ENCODE measurements at places on chromosomes 12 and 14.

DNA sequence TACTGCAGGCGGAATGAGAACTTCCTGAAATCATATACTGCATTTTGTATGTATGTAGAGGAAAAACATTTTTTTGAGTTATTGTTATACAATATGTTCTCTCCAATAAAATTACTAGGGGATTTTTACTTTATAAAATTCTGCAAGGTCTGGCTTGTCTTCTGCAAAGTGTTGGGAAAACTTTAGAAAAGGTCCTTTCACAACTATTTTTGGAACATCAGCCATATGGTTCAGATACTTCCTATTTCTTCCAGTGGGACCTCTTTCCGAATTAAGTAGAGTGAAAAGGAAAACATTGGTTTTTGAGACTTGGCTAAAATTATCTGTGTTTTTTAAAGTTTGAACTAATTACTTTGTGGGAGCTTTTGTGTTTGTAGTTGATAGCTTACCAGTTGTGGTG is 52.7 kb downstream of the DAAM1 start:
- no peak for DNase-seq

DNA sequence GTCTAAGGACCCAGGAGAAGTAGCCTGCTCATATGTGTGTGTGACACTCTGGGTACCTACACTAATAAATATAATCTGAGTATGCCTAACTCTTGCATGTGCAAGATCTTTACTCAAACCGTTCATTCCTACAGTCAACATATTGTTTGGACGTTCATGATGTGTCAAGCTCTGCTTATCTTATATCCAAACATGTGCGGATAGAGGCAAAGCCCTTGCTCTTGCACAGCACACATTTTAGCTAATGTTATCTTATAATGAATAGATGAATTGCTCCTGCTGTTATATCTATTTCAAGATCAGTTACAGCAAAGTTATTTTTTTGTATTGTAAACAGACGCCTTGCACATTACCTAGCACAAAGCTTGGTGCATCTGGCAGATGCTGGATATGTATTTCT is 228.4 kb upstream of the FLRT2 start:
- no peak for DNase-seq

DNA sequence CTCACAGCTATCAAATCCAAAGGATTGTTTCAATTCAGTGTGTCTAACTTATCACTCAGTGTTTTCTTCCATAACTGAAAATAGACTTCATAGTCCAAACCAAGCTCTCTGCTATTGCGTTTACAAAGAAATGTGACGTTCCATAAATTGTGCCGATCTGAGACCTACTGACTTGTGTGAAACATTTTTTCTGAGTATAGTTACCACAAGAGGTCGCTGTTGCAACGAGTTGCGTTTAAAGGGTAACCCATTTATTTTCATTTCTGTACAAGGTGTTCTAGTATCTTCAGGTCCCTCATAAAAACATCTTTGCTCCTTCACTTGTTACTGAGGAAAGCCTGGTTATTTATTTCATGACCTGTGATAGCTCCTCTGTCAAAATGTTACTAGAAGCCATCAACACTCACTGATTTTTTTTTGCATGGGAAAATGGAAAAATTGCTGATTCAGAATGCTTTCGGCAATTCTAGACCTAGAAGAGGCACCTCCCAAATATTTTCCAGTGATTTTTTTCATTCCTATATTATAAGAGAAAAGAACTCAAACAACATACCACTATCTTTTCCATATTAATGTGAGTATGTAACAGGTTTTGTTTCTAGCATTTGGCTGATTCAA is 60.9 kb upstream of the OR4E1 start:
- no peak for DNase-seq

DNA sequence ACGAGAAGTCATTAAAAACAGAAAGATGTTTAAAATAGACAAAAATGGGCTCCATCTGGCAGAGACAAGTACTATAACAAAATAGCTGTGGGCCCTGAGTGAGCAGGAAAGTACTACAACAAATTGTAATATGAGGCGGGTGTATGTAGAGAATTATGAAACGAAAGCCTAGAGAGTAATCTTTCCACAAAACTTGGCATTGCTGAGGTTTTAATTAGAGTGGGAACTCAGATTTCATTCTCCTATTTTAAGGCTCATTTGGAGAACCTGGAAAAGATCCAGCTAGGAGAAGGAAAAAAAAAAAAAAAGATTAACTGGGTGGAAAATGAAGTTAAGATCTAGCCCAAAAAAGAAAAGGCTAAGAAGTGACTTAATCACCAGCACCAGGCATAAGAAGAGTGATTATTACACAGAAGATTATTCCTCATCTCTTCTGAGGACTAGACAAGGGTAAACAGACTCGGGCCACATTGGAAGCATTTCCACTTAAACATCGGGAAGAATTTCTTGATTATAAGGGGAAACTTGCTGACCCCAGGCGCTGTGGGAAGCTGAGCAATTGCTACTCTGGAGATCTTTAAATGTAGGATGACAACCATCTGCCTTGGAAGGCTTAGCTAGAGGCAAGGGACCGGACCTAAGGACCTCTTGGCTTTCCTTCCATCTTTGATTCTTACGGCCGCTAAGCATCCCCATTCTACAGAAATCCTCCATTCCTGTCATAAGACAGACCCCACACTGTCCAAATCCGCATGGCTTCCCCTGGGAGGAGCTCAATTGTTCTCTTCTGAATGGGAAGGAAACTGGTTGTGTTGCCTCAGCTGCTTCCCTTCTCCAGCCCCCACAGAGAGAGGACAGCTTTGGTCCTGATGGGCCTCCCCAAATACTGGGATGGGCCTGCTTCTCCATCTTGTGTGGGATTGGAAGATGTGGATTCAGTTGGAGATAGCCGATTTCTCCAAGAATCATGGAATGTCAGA is 40.6 kb downstream of the IGF1 start:
- no peak for DNase-seq

- no peak for DNase-seq
Measured at GRCh38 chr12:39505554-39505953, 62.6 kb upstream of the KIF21A start.

DNA sequence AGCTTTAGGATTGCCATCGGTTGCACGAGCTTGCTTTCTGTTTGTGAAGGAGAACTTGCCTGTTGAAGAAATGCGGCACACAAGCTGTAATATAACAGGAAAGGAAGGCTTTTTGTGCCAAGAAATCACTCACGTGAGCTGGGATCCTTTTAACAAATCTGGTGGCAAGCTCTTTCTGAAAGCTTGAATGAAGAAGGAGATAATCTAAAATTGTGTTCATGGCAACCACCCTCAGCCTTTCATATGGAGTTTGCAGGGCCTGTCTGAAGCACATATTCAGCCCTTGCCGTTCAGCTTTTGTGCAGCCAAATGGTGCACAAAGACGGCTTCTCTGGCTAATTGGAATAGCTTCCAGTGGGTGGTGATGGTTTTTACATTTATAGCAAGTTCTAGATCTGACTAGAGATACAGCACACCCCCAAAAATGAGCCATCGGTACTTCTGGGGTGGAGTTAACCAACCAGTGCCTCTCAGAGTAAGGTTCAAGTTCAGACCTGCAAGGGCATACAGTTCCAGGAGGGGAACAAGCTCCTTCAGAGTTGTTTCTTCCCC is 107.4 kb downstream of the AEBP2 start:
- no peak for DNase-seq

DNA sequence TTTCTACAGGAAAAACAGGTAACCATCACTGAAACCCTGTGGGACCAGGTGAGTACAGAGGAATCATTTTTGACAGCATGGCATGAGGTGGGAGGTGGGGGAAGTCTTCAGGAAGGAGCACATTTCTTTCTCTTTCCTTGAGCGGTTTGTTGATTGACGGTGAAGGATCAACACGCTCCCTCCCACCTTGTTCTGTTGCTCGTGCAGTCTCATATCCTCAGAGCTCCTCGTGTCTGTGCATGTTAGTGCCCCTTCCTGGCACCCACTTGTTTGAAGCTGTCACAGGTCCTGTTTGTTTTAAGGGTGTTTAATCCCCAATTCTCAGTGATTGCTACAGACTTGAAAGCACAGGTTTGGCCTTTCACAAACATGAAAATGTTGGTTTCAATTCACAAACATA is 4.4 kb downstream of the C12orf54 start:
- no peak for DNase-seq

DNA sequence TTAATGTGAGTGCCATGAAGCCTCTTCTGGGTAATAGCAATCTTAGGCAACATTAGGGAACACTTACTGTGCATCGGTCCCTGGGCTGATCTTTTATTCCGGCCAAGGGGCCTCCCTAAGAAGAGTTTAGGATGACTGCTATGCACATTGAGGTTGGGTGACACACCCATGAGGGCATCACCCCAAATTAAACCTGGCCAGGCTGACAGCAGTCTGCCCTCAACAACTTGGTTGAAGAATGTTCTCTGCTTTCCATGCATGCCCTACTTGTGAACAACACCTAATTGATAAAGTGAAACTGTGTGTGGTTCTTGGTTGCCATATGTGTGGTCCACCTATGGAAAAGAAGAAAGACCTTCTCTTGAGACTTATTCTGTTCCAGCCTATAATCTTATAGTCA is 1098.0 kb downstream of the BCL11B start:
- DNase-seq = no peak

DNA sequence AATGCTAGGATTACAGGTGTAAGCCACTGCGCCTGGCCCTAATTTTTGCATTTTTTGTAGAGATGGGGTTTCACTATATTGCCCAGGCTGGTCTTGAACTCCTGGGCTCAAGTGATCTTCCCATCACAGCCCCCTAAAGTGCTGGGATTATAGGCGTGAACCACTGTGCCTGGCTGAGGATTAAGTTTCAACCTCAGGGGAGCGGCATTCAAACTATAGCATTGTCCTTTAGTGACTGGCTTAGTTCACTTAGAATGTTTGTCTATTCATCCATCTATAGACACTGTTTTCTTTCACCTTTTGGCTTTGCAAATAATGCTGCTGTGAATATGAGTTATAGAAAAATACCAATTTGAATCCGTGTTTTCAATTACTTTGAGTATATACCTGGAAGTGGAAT is 25.2 kb downstream of the PTPN11 start:
- DNase-seq = no peak

- DNase-seq = no peak
Measured at GRCh38 chr14:74491956-74492775, 939 bp downstream of the NPC2 start.

DNA sequence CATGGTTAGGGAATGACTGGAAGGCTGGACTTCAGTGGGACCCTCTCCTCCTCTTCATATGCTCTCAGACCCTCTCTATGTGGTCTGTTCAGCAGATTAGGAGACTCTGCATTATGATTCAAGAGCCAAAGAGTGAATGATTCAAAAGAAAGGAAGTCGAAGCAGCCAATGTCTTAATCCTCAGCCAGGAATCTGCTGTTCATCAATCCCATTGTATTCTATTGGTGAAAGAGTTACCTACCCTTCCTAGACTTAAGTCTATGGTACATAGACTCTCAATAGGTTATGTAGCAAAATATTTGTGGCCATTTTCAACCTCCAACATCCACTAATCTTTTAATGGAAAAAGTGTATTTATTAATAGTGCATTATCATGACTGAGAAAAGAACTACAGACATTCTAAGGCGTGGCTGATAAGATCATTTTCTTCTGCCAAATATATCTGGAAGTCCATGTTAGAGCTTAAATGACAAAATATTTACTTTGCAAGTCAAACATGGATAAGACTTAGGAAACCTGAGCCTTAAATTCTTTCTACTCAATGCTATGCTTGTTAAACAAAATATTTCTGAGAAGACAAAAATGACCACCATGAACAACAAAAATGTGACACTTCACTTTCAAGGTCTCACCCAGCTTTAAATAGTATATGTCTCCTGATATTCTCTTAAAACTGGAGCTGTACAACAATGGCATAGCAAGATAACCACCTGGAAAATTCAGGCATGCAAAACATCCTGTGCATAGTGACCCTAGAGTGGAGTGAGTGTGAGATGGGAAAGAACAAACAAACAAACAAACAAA is 1100.6 kb downstream of the GALC start:
- DNase-seq = no peak

- no peak for DNase-seq
Measured at GRCh38 chr12:13851828-13852227, 129.6 kb downstream of the GRIN2B start.
